ENCODE measurements at places on chromosomes 12 and 14.

DNA sequence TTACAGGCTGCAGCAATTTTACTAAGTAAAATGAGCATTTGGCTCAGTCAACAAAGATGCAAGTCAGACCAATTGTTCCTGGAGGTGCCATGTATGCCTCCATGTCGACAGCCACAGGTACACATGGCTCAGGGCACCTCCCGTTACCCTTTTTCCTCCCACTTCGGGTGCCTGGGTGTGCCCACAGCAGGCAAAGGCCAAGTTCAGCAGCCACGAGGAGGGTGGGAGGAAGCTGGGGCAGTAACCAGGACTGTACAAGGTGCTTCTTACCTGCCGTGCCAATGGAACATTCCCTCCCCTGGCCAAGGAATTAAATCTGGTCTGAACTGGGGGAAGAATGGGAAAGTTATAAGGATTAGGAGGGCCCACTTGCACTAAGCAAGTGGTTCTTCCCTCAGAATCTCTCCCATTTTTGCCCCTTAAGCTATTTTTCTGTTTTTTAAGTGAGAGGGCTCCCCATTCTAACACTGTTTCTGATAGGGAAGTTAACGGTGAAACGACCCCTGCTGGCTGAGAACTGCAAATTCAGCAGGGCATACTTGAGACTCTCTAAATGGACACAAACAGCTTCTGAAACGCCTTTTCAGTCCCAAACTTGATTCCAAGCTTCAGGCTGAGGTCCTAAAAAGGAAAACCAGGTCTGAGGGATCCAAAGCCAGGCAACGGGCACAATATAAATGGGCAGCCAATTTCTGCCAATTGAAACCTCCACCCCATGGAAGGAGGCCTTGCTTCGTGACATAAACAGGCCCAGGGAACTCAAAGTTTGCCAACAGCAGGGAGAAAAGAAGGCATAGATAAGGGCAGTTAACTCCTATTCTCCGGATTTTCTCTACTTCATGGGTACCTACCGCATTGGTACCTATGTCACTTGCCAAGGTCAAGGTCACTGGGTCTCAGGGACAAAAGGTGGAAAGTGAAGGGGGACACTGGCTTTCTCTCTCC, 24.8 kb downstream of the CLECL1 start:
- no peak for DNase-seq

DNA sequence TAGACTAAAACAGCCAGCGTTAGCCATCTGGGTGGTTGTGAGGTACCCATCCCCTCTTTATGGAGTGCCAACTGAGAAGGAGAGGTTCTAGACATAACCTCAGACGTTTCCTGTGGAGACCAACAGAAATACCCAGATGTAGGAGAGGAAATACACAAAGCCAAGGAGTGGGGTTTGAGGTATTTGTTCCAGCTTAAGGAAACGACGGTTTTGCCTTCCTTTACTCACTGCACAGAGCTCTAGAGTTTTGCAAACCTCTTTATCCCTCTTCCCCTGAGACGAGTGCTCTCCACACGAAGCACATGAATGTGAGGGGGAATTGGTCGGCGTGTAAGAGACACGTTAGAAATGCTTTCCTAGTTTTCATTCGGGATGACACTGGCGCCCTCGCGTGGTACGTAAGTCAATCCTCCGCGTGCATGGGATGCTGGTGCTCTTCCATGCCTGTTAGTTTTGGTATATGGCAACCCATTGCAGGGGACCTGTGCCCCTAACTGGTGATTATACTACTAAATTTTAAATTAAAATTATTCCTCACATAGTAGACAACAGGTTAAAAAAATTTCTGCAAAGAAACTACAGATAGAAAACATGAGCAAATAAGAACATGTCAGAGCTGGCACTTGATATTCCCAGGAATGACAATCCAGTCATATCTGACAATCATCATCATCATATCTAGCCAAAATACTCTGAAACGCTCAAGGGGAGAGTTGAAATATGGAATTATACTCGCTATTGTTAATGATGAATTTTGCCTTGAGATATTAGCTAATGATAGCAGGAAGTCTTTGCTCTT, 121.7 kb downstream of the PPM1H start:
- peak; percentile 39 for DNase-seq

DNA sequence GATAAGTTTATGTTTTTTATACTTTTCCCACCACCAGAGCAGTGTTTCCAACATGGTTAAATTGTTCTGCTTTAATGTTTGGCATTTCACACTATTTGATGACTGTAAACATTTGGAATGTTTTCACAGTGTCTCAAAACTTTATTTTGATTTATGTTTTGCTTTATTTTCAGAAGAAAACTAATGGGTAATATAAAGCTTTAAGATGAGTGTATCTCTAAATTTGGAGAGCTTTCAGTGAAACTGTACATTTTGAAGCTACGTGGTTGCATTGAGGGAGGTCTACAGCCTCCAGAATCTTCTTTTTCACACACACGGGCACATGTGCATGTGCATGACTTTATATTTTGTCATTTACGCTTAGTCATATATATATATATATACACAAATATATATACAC, 10.7 kb downstream of the BICD1 start:
- no peak for DNase-seq

DNA sequence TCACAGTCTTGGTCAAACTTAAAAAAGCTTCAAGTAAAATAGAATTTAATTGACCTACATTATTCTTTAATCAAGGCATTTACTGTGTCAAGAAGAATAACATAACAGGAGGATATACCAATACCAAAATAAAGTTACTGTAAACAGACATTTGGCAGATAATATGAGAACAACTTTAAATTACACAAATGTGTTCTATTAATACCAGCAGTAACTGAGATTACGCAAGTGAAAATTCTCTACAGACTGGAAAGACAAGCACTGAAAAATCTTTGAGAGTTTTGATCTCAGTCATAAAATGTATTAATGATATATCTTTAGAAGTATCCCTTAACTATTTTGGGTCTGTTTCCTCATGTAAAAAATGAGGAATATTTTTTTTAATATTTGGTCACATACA, 169.2 kb upstream of the SOX5 start:
- DNase-seq, result no peak

- DNase-seq, result no peak
These were observed 1.8 kb upstream of the MYL6B start for GRCh38 chr12:56150563-56150962.

DNA sequence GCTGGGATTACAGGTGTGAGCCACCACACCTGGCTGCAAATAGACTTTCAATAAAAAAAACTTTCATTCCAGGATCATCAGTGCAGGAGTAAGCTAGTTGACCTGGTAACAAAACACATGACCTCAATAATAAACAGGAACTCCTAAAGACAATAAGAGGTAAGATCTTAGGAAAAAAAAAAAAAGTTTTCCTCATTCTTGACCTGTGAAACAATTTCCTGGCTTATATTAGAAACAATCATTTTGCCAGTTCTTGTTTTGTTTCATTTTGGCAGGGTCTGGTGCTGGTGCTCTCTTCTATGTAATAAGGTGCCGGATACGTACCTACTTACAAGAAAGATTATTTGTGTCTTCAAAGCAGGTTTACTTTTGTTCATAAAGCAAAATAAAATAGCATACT, 90.6 kb upstream of the AMN1 start:
- DNase-seq, result no peak

DNA sequence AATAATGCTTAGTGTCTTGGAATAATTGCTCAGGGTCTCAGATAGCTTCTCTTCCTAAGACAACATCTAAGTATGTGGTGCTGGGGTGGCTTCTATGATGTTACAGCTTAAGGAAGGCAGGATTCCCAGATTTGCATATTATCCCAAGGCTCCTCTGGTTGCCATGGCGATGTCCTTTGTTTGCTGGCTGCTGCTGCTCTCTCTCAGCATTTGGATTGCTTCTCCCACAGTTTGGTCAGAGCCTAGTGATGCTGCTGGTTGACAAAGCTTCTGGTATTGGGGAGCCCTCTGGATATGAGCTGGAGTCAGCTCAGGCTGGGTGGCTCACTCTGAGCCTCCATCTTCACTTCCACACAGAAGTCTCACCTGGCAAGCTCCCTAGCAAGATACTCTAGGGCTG, 56.4 kb upstream of the FBXO33 start:
- no peak for DNase-seq

Data from right kidney (tissue), 9 donors.